ENCODE measurements at places on chromosomes 12 and 14. TPM values are rescaled to one million over a fixed set of nuclear protein-coding genes. Genes with fewer than 3 reads are reported as not detected.

GRCh38 chr14:41925409-41925808, 318.7 kb downstream of the LRFN5 start:
- DNase-seq, result no peak

DNA sequence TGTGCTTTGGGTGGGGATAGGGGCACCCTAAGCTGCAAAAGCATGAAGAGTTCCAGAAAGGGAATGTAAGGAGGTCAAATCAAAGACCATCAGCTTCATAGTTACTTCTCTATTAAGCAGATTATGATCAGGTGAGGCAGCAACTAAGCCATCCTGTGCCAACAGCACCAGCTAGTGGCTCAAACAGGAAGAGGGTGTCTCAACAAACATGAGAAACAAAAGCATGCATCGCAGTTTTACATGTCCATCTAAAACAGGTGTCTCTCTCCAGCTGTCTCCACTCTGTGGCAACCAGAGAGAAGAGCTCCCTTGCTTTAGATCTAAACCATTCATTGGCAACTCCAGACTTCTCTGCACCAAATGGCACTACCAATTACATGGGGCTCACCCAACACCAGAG, 52.9 kb downstream of the ACTN1 start:
- no peak for DNase-seq

- DNase-seq, result no peak
These were observed 194.7 kb upstream of the RTL1 start for GRCh38 chr14:101098177-101098576.

GRCh38 chr14:104161602-104162367, 23.4 kb downstream of the KIF26A start:
- DNase-seq, result no peak

GRCh38 chr14:61503167-61503801, 181.9 kb downstream of the PRKCH start:
- peak; percentile 55 for DNase-seq

- DNase-seq, result no peak
These were observed 64.9 kb downstream of the NDUFA12 start for GRCh38 chr12:94938583-94938982.

APOF gene
- total RNA-seq, result not detected

- DNase-seq, result no peak
These were observed 361.1 kb upstream of the ATP2B1 start for GRCh38 chr12:90069711-90070110.

GRCh38 chr14:104692261-104692938, 3.0 kb downstream of the INF2 start:
- no peak for DNase-seq

- no peak for DNase-seq
These were observed 470.2 kb upstream of the LMO3 start for GRCh38 chr12:17076028-17076744.

GRCh38 chr12:21323736-21324135, 11.0 kb downstream of the SLCO1A2 start:
- no peak for DNase-seq

CACNA1C gene
- 0.15 TPM for total RNA-seq

DNA sequence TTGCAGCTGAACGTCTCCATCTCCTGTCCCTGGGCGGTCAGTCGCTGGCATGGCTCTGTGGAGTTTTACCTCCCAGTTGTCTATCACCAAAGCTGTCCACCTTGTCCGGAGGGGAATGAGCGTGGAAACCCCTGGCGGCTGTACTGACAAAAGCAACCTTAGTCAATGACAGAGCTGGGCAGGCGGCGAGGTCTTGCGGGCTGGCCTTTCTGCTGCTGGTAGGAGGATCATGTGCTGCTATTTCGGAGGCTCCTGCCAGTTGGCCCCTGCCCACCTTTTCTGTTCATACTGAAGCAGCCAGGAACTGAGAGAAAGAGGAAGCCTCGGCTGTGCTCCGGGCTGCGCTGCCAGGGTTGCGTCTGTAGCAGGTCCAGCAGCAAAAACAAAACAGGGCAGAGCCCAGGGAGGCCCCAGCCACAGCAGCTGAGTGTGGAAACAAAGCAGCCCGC, 57.7 kb downstream of the HMGA2 start:
- DNase-seq, result no peak

PAH gene
- total RNA-seq, result 0.30 TPM

DNA sequence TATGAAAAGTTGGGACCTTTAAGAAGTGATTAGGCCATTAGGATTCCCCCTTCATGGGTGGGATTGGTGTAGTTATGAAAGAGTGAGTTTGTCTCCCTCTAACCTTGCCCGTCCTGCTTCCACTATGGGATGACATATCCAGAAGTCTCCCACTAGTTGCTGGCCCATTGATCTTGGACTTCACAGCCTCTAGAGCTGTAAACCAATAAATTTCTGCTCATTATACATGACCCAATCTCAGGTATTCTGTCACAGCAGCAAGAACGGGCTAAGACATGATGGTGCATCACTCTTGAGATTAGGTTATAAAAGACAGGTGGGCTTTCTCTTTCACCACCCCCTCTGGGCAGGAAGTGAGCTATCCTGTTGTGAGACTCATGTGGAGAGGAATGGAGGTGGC, 8.6 kb upstream of the SMOC1 start:
- no peak for DNase-seq

NRL gene
- total RNA-seq, result 3.5 TPM

CACNA2D4 gene
- total RNA-seq, result 14.8 TPM

IL22 gene
- total RNA-seq, result 0.63 TPM

USP15 gene
- 176 TPM for total RNA-seq

GRCh38 chr14:28764257-28765160, 2.1 kb upstream of the FOXG1 start:
- DNase-seq, result no peak

- DNase-seq, result no peak
These were observed 141.2 kb downstream of the MED13L start for GRCh38 chr12:116136340-116136739.

- DNase-seq, result no peak
These were observed 152.7 kb downstream of the ANO2 start for GRCh38 chr12:5792343-5792742.

GRCh38 chr12:98431089-98431488, 84.3 kb upstream of the TMPO start:
- no peak for DNase-seq

KRT73 gene
- 29.8 TPM for total RNA-seq

DNA sequence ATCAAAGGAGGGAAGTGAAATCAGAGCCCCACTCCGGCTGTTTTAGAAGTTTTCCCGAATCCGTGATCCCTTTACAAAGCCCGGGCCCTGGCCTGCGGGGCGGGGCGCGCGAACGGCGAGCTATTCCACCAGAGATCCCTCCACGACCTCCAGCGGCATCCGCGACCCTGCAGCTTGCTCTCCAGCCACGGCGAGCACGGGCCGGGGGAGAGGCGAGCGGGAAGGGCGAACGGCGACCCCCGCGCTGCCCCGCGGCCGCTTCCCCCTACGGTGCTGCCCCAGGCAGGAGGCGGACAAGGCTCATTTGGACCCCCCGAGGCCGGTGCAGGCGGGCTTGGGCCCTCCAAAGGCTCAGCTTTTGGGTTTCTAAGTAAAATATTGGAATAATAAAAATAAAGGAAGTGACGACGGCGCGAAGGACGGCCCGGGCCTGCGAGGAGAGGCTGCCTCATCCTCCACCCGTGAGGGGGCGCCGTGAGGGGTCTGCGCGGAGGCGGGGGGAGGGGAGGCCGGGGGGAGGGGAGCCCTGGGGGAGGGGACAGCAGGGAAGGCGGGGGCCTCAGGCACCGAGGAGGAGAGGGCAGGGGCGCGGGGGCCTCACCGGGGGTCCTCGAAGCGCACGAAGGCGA, 613 bp downstream of the SRSF9 start:
- peak; percentile 39 for DNase-seq
